ENCODE measurements at places on chromosomes 6 and 20.

GRCh38 chr6:166253281-166253681 is 54.9 kb downstream of the PRR18 start:
- no peak for DNase-seq

DNA sequence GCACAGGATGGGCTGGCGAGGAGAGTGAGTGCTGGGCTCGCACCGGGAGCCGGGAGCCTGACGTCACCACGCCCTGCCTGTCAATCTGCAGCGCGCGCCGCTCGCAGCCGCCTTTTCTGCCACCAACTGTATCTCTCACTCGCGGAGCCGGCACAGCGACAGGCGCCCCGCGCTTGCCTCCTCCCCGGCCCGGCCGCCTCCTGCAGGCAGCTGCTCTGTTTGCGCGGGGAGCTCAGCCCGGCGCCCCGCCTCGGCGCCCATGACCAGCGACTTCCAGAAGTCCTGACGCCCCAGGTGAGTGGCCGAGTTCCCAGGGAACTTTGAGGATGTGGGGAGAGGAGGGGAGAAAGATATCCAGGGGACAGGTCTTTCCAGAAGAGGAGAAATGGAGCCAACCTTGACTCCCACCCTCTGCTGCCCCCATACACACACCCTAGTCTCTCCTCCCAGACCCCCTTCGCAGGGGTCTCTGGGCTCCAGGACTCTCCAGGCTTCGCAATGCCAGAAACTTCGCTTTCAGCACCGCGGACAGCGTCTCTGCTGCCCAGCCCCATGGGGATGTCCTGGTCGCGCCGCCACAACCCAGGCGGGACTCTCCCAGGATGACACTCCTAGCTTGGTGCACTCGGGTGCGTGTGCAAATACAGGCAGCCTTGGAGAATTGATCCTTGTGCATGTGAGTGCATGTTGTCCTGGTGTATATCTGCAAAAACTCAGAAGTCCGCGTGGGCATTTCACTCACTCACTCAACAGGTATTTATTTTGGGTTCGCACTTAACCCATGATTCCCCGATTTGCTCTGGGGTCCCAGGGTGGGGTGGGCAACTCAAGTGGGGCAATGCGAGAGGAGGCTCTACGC is at the start of gene GPR6:
GPR6 (plus strand) TSS at position 138 of the 859 bp plus-strand sequence. CDS start 802 bp downstream, outside the sequence.
- peak; percentile 45 for DNase-seq

GRCh38 chr6:124536842-124537191 is 425.4 kb upstream of the RNF217 start:
- DNase-seq, result no peak

DNA sequence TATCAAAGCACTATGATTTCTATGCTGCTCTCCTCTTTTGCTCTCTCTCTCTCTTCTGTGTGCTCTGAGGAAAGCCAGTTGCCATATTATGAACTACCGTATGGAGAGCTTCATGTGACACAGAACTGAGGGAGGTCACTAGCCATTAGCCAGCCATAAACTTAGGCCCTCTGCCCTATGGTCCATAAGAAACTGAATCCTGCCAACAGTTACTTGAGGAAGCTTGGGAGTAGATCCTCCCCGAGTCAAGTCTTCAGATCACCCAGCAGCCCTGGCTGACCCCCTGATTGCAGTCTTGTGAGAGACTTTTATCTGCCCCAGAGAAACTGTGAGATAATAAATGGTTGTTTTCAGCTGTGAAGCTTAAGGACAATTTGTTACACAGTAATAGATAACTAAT is 5.7 kb upstream of the PEX7 start:
- DNase-seq, result no peak

- DNase-seq, result no peak
Observed at GRCh38 chr20:58403272-58403671, 14.2 kb downstream of the VAPB start.

DNA sequence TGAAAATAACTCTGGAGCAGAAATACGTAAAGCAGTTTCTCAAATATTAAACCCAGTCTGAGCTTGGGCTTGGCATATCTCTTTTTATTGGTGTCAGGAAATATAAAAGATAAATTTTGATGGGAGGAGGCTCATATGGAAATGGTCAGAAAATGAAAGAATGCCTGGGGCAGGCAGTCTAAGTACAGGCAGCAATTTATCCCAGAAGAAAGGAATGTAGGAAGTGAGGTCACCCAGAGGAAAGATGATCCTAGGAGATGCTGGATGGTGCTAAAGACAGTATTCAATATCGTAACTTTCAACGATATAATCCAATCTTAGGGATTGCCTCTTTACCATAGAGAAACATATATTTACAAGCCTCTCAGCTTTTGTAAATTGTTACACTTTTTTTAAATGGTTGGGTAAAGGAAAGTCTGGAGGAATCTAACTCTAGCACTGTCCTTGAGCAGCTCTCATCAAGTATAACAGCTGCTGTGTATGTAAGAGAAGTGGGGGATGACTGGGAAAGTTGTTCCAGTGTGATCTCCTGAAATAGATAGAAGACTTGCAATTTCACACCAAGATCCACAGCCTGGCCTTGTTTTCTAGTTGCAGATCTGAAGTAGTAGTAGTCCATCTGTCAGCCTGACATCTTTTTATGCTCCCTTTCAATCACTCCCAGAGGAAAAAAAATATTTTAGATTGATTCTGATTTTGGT is 256.9 kb upstream of the SASH1 start:
- no peak for DNase-seq

- no peak for DNase-seq
Observed at GRCh38 chr6:151352410-151353396, 38.7 kb downstream of the ZBTB2 start.

Measured in activated CD4-positive, alpha-beta T cell treated with anti-CD3 and anti-CD28 coated beads, Interleukin-2, Interleukin-6, amounts not matched to agents 100 ng/mL and 50 ng/mL, durations not matched to agents 16 hours and 8 hours (primary cell).